ENCODE measurements at places on chromosomes 5 and 9.

DNA sequence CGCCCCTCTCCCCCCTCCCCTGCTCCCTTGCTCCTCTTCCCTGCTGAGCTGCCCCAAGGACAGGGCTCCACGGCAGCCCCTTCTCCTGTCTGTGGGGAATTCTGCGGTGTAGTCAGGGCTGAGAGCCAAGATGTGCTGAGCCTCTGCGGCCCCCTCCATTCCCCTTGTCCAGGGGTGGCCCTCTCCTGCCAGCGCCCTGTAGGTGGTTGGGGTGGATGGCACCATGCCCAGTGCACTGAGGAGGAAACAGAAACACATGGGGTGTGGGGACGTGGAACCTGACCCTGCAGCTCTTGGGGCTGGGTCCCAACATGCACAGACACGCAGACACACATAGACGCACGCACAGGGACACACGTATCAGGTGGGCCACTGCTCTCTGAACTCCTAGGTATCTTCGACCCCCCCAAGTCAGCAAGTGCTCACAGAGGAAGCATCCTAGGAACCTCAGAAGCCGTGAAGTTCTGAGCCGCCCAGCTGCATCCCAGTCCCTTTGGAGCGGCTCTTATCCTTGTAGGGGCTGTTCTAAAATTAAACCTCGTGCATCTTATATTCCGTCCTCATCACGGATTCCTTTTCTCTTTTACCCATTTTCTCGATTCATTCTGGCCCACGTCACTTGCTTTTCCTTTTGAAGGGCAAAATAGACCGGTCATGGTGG, 64.8 kb downstream of the HMCN2 start:
- no peak for DNase-seq

DNA sequence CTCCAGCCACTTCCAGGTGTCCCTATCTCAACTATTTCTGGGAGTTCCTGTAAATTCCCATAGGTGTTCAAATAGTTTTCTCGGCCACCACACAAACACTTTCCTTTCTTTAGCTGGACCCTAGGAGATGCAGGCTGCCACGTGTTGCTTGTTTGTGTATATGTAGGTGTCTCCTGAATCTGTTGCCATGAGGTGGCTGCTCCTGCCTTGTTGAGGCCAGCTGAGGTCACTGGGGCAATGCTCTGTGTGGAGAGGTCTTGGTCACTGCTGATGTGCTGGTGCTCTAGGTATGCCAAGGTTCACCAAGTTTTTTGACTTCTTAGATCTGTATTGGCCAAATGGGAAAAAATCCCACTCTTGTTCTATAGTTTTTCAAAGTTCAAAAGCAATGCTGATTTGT, 132.5 kb upstream of the CHD1 start:
- DNase-seq, result no peak

- no peak for DNase-seq
Observed at GRCh38 chr5:75630875-75631274, 19.6 kb downstream of the ANKDD1B start.

DNA sequence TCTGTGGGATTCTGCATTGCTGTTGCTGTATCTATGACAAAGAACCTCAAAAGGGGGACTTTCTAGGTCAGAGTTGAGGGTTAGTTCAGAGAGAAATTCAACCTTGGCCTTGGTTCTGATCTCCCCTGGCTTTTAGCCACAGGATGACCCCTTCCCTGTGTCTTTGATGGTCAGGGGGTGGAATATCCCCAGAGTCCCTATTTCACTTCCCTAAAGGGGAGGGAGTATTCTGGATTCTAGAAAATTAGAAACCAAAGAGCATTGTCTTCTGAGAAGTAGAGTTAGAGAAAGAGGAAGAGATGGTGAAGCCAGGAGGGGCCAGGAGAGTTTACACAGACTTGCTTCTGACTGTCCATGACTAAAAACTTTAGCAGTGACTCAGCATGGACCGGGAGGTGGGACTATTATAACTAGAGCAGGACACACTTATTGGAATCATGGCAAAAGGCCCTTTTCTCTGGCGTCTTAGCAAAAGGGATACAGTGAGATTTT, 56.2 kb upstream of the LPAR1 start:
- no peak for DNase-seq

DNA sequence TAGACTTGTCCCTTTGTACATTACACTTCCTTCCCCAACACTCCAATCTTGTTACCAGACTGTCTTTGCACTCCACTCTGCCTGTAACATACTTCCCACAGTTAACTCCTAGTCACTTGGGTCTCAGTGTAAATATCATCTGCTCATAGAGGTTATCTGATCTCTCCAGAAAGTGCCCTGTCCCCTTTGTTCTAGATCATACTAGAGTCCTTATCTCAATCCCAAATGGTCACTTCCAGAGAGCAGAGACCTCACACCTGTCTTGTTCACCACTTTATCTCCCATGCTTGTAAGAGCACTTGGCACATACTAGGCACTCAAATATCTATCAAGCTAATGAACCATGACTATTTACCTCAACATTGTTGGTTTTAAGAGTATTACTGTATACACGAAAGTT, 30.4 kb downstream of the SETX start:
- DNase-seq, result no peak

GRCh38 chr5:2017540-2018389, 135.0 kb upstream of the IRX4 start:
- no peak for DNase-seq

- DNase-seq, result no peak
Observed at GRCh38 chr5:61053937-61054336, 108.3 kb downstream of the SMIM15 start.

DNA sequence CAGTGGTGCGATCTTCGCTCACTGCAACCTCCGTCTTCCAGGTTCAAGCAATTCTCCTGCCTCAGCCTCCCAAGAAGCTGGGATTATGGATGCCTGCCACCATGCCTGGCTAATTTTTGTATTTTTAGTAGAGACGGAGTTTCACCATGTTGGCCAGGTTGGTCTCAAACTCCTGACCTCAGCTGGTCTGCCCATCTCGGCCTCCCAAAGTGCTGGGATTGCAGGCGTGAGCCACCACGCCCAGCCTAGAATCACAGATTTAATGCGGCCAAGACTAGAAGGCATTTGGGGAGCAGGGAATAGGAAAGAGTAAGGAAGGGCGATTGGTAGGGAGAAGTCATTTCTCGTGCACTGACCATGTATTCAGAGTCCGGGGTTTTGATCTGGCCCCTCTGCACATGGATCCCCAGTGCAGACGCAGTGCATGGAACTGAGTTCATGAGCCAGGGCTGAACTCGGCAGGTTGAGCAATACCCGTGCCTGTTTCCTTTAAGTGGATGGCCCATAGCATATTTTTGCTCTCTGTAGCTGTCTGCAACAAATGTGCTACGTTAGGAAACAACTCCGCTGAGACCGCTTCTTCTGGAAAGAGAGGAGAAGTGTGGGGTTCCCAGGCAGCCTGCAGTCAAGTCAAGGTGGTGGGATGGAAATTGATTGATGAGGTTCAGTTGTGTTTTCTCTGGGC, 3.4 kb upstream of the HMCN2 start:
- no peak for DNase-seq

DNA sequence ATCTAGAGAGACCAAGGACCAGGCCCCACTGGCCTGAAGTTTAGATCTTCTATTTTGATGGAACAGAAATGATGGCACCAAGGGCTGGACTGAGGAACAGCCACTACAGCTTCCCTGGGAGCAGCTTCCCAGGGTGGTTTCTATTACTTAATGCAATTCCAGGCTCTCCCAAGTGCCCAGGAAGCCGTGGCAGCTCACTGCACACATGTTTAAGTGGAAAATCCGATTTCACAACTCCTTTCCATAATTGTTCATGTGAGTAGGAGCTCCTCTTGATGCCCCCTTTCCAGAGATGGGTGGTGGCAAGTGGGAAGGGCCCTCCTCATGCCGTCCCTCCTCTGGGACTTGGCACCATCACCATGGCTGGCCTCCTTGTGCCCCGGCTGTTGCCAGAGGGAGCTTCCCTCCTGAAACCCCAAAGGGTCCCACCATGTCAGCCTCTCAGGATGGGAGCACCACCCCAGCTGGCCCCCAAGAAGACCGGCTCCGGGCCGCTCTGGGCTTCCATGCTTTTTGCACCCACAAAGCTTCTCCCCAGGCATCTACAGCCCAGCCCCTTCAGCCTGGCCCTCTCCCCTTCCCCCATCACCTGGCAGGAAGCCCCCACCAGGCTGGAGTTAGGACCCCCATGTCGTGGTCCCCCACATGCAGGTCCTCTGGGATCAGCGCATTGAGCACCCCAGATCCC, 9.1 kb upstream of the UBAC1 start:
- DNase-seq, result no peak

DNA sequence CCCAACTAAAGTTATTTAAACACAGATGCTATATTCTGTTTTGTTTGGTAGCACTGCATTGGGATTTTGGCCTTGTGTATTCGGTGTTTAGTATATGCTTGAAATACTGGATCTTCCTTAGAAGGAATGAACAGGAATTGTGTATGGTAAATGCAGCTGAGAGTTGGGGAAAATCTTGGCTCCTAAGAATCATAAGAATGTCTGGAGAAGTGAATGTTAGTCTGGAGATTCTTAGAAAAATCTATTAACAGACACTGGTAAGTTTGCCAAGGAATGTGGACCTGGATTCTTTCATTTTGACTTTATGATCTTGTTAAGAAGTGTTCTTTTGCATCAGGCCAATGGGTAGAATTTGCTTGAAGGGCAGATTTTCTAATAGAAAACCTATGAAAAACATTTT, 38.9 kb downstream of the SNX30 start:
- no peak for DNase-seq

- no peak for DNase-seq
Observed at GRCh38 chr5:6486074-6486473, 37.4 kb downstream of the UBE2QL1 start.

GRCh38 chr5:158938200-158938599, 161.5 kb downstream of the EBF1 start:
- DNase-seq, result no peak

DNA sequence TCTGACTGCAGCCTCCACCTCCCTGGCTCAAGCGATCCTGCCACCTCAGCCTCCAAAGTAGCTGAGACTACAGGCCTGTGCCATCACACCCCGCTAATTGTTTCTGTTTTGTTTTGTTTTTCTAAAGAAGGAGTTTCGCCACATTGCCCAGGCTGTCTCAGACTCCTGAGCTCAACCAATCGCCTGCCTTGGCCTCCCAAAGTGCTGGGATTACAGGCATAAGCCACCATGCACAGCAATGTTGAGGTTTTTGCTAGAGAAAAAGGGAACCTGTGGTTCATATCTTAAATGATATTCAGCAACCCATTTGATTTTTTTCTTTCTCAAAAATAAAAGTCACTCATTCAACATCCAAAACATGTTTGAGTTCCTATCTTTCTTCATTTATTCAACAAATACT, 20.4 kb upstream of the DELE1 start:
- DNase-seq, result no peak

- DNase-seq, result no peak
Observed at GRCh38 chr5:10579536-10580521, 16.0 kb downstream of the ANKRD33B start.

DNA sequence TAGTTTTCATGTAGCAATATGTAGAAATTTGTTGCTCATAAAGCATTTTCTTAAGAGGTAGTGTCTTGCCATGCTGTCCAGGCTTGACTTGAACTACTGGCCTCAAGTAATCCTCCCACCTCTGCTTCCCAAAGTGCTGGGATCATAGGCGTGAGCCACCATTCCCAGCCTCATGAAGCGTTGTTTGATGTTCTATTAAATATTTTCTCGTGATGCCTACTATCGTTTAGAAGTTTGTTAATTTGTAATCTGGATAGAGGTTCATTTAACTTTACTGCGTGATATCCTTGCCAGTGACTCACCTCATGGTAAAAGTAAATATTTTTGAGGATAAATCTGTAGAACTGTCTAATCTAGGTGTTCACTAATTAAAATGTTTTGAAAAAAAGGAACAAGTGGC, 82.6 kb downstream of the VCAN start:
- no peak for DNase-seq

- DNase-seq, result no peak
Observed at GRCh38 chr9:88733651-88734421, 198.9 kb downstream of the NXNL2 start.

DNA sequence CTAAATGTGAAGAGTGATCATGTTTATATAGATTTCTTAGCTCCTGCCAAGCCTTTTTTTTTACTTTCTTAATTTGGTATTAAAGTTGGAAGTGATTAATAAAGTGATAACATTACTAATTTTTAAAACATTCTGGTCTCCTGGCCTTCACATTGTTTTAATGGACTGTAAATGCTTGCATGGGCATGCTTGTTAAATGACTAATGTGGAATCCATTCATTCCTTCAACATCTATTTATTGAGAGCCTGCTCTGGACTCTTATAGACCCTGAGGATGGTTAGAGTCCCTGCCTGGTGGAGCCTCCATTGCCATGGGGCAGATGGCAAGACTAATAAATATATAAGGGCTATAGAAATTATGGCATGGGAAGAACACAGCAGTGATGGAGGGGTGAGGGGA, 103.5 kb downstream of the NTRK2 start:
- DNase-seq, result no peak

DNA sequence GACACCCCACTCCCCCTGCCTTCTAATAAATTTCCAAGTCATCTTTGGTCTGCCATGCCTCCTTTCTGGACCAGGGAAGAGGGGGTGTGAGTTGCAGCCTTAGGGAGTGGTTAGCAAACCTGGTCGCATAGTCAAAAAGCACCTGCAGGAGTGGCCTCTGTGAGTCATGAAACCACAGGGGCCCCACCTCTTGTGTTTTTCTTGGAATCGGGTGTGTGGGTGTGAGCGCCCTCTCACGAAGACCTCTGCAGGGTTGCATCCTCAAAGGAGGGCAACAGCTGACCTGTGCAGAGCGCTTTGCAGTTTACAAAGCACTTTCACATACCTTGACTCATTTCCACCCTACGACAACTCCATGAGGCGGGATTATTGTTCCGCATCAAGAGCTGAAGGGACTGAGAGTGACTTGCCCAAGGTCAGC, 36.8 kb upstream of the TEX48 start:
- no peak for DNase-seq

DNA sequence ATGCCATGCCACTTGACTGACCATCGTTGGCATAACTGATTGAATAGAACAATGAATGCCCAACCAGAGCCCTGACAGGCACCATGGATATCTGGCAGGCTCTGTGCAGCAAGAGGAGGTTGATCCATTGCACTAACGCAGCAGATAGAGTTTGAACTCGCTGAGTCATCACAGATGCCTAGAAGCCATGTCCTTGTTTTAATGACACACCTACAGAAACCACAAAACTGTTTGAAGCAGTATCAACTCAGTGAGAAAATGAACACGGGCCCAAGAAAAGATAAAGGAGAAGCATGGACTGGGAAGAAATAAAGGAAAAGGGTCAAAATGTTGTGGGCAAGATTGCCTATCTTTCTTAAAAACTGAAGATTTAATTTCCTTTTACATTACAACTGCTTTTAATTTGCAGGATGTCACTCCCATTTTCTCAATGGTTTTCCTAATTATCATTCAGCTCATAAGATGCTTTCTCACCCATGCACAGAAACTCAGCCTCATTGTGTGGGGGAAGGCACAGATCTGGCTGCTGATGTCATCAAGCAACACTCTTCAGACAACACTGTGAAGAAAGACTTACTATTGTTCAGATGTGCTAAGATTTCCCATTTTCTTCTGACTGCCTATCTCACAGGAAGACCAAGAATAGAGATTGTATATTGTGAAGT, 129.0 kb downstream of the PIK3R1 start:
- no peak for DNase-seq

GRCh38 chr5:178312880-178313282, 80.3 kb upstream of the PHYKPL start:
- no peak for DNase-seq

All from NCI-H146 (cell line).